ENCODE measurements at places on chromosomes 16 and 17. TPM values are rescaled to one million over a fixed set of nuclear protein-coding genes. Genes with fewer than 3 reads are reported as not detected.

DNA sequence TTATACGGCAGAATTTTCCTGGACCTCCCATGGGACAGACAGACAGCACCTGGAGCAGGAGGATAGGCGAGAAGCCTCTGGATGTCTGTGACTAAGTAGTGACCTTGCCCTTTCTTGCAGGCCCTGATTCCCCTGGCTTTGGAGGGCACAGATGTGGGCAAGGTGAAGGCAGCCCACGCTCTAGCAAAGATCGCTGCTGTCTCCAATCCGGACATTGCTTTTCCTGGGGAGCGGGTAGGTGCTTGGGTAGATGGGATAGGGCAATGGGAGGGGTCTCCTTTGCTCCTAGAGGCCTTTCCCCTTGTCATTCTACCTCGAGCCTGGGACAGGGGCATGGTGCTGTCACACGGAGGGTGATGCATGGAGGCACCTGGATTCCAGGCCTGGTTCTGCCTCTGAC is 17.3 kb downstream of the SLC35G3 start:
- no peak for DNase-seq

The ALDOA gene
- total RNA-seq: 1,734 TPM

The ASB16 gene
- total RNA-seq: not detected

The ZNF23 gene
- 5.7 TPM for total RNA-seq
